OCI-LY7 (cell line): ENCODE measurements at places on chromosomes 5 and 9. TPM values are rescaled to one million over a fixed set of nuclear protein-coding genes. Genes with fewer than 3 reads are reported as not detected.

The ACER2 gene
- total RNA-seq: 1.8 and 2.7 TPM in 2 replicates

The RANBP17 gene
- total RNA-seq: not detected in 2 replicates

The CTXN3 gene
- total RNA-seq: not detected in 2 replicates

The GIN1 gene
- total RNA-seq: 5.8 TPM in 2 replicates

The IFNA21 gene
- not detected in 2 replicates for total RNA-seq
